ENCODE measurements at places on chromosomes 13 and 19.

GRCh38 chr13:91031508-91031907 is 316.0 kb upstream of the MIR17HG start:
- DNase-seq: no peak

DNA sequence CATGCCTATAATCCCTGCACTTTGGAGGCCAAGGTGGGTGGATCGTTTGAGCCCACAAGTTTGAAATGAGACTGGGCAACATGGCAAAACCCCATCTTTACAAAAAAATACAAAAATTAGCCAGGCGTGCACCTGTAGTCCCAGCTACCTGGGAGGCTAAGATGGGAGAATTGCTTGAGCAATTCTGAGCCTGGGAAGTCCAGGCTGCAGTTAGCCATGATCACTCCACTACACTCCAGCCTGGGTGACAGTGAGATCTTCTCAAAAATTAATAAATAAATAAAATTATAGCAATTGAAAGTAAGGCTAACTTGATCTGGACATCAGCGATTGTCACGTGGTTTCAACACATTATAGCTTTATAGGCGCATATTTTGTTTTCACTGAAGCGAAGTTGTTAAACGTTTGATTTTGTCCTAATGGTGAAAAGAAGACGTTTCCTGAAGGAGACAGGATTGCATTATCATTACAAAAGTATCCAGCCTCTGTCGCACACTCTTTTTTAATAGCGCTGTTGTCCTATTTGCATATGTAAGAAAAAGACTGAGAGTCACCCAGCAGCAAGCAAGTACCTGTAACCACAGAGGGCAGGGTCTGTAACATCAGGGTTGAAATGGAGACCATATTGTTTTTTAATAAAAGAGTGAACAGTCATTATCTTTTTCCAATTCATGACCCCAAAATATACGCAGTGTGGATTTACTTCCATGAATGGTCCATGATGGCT is 335.7 kb downstream of the DCT start:
- DNase-seq: no peak

GRCh38 chr13:38141792-38142191 is 207.9 kb upstream of the UFM1 start:
- no peak for DNase-seq

- DNase-seq: peak; percentile 48
Observed at GRCh38 chr13:24709186-24709913, 29.1 kb downstream of the ATP12A start.

DNA sequence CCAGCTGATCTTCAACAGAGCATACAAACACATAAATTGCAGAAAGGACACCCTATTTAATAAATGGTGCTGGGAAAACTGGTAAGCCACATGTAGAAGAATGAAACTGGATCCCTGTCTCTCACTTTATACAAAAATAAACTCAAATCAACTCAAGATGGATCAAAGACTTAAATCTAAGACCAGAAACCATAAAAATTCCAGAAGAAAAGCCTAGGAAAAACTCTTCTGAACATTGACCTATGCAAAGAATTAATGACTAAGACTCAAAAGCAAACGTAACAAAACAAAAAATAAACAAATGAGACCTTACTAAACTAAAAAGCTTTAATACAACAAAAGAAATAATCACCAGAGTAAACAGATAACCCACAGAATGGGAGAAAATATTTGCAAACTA is 74.5 kb upstream of the ABCC4 start:
- DNase-seq: no peak

Measured in activated gamma-delta T cell treated with Interleukin-2 at 50 U/mL for 16 hours (primary cell).